ENCODE measurements at places on chromosomes 16 and 17.

GRCh38 chr16:85996843-85997242 lies 97.9 kb downstream of the IRF8 start:
- DNase-seq: no peak

- no peak for DNase-seq
These were observed at the start of gene ADORA2B for GRCh38 chr17:15944759-15945526. Gene ADORA2B (plus strand): TSS chr17:15945130. CDS start chr17:15945249, 119 bp downstream.

GRCh38 chr16:473046-474043 lies 47.9 kb downstream of the RAB11FIP3 start:
- DNase-seq: no peak

DNA sequence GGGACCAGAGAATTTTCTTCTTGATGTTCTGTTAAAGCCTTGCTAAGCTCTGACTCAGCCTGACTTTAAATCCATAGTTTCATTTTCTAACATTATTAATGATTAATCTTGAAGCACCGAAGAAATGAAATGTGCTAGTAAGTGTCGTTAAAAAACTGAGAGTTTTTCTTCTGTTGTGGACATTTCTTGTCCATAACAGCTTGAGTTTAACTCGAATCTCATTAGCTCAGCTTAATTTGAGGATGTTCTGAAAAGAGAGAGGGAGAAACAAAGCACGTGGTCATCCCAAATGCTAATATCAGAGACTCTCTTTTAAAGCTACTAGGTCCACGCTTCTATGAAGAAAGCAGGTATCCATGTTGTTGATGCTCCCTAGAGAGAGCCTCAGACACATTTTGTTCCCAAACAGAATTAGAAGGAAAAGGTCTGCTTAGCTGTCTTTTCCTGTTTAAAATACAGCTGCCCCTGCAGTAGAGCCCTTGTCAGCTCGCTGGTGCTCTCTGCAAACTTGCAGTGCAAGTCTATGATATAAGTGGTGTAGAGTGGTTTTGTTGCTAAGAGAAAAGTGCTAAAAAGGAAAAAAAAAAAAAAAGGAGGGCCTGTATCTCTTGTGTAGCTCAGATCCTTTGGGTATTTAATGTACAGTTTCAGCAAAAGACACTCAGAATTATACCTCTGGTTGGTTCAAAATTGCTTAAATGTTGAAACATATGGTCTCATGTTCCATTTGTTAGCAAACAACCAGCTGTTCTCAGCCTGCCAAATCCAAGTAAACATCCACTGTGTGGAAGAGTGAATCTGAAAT lies 191.1 kb upstream of the TBX2 start:
- DNase-seq: no peak

GRCh38 chr17:74176546-74177001 lies 26.9 kb upstream of the RPL38 start:
- DNase-seq: no peak

DNA sequence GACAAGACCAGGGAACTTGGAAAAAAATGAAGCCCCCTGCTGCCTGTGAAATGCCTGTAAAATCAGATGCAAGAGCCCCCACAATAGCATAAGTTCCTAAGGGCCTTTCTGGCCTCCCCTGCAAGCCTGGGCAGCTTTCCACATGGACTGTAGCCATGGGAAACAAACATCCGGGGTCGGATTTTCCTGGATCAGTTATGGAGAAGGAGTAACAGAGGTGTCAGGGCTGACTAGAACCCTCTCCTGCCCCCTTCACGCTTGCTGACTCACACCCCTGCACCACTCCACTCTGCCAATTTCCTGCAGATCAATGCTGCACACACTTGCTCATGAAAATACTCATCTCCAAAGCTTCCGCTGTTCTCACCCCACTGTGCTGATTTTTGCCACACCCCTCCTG lies 258.6 kb downstream of the CBLN1 start:
- DNase-seq: no peak

DNA sequence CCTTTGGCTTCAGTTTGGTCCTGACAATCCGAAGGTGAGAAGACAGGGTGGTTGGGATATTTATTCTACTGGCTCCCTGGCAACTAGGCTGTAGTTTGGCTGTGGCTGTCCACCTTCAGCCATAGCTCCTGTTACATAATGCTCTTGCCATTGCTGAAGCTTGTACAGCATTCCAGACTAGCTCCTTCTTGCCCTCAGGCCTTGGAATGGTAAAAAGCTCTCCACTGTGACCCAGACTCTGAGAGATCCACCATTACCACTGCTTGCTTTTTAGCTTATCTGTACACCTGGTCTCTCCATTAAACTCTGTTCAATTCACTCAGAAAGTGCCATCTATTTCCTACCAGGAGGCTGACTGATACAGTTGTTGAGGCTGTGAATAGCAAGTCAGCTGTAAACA lies 231.8 kb upstream of the MON1B start:
- DNase-seq: no peak

- no peak for DNase-seq
These were observed 31.6 kb upstream of the SLC12A3 start for GRCh38 chr16:56833243-56833970.

DNA sequence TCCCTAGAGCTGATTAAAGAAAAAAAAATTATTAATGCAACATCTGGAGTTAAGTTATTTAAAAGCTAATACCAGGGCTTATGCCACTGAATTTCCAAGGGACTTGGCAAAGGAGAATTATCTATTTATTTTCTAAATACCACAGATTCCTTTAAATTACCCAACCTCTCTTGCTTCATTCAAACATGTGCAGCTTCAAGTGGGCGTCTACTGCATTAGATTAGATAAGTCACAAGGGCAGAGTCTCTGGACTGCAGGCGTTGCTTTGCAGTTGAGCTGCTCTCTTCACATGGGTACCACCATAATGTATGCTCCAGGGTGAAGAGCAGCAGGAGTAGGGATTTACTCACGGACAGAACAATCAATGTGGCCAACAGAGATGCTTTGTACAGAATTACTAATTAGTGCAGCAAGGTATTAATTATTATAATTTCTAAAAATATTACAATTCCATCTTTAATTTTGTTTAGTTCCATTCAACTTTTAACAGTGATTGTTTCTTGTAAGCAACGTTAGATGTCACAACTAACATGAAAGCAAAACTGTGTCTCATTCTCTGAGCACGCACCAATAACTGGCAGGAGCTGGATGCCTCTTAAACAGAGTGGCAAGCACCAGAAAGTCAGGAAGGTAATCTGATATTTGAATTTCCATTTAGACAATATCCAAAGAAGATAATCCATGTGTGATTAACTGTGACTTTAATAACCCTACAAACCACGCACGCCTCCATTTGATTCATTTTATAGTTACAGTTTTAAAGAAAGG lies 214.2 kb downstream of the STX8 start:
- DNase-seq: peak; percentile 61

DNA sequence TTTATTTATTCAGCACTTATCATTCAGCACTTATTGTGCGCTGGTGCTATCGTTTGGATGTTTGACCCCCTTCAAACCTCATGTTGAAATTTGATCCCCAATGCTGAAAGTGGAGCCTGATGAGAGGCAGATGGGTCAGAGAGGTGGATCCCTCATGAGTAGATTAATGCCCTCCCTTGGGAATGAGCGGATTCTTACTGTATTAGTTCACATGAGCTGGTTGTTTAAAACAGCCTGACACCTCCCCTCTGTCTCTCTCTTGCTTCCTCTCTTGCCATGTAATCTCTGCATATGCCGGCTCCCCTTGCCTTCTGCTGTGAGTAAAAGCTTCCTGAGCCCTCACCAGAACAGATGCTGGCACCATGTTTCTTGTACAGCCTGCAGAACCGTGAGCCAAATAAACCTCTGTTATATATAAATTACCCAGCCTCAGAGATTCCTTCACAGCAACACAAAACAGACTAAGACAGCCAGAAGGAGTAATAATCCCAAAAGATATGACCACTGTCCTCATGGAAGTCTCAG lies 111.1 kb downstream of the CACNG3 start:
- DNase-seq: no peak

- no peak for DNase-seq
These were observed 14.4 kb downstream of the ZNF232 start for GRCh38 chr17:5097101-5097834.

GRCh38 chr17:14664511-14664910 lies 363.6 kb downstream of the HS3ST3B1 start:
- DNase-seq: no peak

GRCh38 chr17:69358688-69359596 lies 32.0 kb upstream of the ABCA5 start:
- no peak for DNase-seq

DNA sequence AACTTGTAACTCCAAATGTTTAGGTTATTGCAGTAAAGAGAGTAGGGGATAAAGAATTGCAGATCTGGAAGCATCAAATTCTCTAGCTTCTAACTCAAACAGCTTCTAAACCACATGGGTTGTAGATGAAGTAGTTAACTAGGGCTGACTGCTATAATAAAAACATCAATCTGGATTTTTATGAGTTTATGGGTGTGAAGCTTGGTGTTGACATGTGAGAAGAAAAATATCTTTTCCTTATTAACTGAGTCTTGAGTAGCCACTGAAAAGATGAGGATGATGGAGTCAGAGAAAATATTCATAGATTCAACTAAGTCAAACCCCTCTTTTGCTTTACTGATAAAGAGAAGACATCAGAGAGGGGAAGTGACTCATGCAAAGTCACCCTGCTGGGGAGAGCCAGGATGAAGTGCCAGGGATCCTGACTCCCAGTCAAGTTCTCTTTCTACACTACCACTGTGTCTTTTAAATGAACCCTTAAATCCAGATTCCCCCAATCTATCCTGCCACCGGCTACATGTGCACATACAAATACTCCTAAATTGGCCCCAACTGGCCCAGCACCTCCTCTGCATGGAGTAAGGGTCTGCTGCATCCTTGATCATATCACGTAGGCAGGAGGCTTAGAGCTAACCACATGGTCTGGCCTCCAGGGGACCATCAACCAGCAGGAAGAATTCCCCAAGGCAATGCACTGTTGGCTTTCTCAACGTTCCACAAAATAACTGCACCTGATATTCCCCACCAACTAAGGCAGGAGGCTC lies 264.0 kb upstream of the CCL2 start:
- no peak for DNase-seq

GRCh38 chr17:43755389-43755875 lies 3.2 kb downstream of the SOST start:
- no peak for DNase-seq

GRCh38 chr17:77726549-77727006 lies 231.9 kb upstream of the TNRC6C start:
- no peak for DNase-seq

DNA sequence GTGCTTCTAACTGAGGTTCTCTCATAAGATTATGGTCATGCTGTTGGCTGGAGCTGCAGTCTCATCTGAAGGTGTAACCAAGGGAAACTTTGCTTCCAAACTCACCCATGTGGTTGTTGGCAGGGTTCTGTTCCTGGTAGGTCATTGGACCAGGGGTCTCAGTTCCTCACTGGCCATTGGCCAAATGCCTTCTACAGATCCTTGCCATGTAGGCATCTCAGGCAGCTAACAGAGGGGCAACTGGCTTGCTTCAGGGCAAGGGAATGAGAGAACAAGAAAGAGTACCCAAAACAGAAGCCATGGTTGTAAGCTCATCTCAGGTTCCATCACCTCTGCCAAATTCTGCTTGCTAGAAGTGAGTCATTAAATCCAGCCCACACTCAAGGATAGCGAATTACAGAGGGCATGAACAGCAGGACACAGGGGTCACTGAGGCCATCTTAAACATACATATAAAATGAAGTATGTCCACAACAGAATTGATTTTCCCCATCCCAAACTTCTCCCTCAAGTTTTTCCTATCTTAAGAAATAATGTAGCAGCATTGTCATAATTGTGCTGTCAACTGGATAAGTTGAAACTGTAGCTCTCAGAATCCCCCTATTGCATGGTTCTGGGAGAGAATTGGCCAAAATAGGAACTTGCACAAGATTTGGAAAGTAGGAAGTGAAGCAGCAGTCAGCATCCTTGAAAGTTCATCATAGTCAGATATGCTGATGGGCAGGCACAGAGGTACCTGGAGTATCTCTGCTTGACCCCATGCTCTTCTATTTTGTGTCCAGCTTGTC lies 42.4 kb upstream of the CES5A start:
- DNase-seq: no peak

DNA sequence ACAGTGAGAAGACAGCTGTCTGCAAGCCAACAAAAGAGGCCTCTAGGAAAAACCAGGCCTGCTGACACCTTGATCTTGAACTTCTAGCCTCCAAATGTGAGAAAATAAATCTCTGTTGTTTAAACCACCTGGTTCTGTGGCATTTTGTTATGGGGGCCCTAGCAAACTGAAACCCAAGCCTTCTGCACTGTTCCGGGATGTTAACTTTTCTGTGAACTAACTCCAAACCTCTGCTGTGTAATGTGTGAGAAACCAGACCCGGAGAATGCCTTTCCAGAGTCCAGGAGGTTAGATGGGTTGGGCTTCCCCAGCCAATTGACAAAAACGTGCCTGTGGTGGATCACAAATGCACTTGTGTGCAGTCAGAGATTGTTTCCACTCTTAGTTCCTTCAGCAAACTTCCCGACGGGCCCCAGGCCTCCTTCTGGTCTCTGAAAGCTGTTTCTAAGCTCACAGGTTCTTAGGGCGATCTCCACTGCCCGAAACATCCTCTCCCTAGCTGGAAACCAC lies 13.6 kb upstream of the GGA2 start:
- DNase-seq: no peak

GRCh38 chr17:11668618-11669017 lies 70.3 kb downstream of the DNAH9 start:
- DNase-seq: no peak

GRCh38 chr16:59047114-59047513 lies 313.0 kb upstream of the GOT2 start:
- no peak for DNase-seq

DNA sequence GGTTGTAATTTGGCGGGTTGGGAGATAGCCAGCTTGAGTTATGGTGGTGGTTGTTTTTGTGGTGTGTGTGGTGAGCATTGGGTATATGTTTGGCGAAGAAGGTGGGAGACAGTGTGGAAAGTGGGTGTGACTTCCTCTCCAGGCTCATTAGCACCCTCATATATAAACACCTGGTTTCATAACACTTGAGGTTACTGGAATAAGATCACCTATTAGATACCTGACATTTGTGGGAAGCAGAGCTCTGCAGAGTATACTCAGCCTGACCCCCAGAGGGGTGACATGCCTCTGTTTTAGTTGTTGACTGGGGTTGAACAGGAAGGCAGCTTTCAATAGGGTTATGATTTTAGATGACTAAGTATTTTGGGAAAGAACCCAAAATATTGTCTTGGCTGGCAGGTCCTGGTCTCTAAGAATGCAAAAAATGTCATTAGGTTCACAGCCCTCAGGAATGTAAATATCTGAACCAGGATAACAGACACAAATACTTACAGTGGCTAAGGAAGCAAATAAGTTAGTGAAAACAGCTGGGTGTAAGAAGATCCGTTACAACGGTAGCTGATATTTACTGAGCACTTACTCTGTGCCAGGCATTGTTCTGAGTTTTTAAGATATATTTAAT lies 18.3 kb upstream of the EFCAB13 start:
- DNase-seq: peak; percentile 85

GRCh38 chr16:80612461-80613017 lies 71.7 kb downstream of the DYNLRB2 start:
- DNase-seq: no peak

All from AG04449 (cell line).